ENCODE measurements at places on chromosomes 1 and 21.

- DNase-seq = no peak
These were observed 3.1 kb downstream of the PRUNE1 start for GRCh38 chr1:151011154-151011850.

DNA sequence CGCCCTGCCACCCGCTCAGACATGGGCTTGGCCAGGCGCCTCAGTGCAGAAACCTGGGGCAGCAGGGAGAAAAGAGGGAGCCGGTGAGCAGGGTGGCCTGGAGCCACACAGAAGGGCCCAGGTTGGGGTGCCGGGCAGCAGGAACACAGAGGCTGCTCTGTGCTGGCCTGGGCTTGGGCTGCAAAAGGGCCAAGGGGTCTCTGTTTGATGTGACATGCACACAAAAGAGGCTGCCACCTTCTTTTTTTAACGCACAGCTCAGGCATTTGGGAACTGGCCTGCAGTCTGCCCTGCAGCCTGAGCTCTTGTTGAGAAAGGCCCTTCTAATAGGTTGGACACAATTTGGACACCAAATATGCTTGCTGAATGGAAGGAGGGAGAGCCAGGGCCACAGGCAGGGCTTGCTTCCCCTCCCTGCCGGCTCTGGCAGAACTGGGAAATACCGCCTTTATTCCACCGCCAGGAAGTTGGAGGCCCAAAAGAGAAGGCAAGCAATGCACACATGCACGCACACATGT lies 32.4 kb downstream of the KIF21B start:
- DNase-seq = no peak

DNA sequence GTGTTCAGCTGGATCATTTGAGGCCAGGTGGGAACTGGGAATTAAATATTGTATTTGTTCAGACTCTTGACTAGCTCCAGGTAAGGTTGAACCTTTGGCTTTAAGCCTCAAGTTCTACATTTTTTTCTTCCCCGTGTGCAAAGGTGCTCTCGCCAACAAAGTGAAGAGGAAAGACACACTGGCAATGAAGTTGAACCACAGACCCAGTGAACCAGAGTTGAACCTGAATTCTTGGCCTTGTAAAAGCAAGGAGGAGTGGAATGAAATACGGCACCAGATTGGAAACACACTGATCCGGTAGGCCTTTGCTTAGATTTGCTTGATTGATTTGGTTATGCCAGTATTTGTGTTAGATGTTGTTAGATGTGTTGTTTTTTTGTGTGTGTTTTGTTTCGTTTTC lies 25.5 kb upstream of the RCC1 start:
- no peak for DNase-seq

- DNase-seq = no peak
These were observed 50.1 kb downstream of the SSBP3 start for GRCh38 chr1:54355931-54356679.

DNA sequence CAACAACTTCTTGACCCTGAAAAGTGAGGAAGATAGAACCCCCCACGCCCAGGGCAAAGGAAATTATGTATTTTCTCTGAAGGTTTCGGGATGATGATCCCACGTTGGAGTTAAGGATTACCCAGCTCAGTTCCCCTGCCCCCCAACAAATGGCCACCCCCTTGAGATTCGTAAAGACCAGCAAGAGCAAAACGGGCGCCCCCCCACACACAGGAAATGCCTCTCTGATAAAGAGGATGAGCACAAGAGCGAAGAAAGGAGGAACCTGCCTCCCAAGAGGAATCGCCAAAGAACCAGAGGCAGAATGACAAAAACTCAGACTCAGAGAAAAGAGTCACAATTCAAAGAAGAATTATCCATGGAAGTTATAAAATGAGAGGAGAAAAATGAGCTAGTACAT lies 576.9 kb downstream of the MATN1 start:
- DNase-seq = no peak

All from fibroblast of skin of left quadriceps (primary cell).